ENCODE measurements at places on chromosomes 2 and 18.

DNA sequence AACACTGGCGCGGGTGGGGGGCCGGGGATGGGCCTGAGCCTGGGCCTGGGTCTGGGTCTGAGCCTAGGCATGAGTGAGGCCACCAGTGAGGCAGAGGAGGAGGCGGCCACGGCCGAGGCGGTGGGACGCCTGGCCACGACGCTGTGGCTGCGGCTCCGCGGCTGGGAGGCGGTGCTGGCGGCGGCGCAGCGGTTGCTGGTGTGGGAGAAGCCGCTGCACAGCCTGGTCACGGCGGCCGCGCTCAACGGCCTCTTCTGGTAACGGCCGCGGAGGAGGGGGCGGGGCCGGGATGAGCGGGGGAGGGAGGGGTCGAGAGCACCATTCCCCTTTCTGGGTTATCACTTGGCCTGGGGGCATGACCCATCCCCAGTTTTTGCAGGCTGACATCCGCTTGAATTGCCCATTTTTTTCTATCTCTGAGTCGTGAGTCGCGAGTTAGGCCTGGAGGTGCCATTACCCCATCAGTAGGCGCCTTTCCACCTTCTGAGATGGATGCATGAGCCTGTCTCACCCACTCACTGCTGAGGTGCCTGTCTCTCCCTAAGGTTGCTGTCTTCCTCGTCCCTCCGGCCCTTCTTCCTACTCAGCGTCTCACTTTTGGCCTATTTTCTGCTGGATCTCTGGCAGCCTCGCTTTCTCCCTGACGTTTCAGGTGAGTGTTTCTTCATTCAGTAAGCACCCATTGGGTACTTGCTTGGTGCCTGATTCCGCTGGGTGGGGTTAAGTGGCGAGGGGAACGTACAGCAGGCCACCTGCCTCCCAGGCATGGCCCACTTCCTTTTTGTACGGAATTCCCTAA, 501 bp downstream of the RETREG2 start:
- DNase-seq = no peak

DNA sequence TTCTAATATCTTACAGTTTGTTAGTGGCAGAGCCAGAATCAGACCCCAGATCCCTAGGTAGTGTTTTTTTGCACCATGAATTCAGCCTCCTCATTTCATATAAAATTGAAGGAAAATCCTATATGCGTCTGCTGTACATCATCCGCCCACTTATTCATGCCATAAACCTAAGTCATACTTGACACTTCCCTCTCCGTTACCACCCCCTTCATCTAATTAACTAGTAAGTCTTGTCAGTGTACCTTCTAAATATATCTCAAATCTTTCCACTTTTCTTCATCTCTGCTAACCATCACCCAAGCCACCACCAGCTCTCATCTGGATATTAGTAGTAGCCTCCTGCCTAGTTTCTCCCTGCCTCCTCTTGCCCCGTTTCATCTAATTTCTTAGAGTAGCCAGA, 248.7 kb upstream of the SIX3 start:
- no peak for DNase-seq

- DNase-seq = no peak
Observed at GRCh38 chr2:26513261-26513660, 35.3 kb upstream of the OTOF start.

DNA sequence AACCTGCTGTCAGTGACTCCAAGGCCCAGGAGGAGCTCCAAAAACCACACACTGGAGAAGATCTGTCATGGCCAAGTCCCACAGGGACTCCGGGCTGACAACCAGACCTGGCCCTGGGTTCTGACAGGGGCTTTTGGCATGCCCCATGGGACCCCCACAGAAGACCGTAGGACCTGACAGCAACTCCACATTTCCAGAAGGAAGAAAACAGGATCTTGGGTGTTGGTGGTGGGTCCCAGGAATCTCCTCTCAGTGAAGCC, 275.9 kb upstream of the HS6ST1 start:
- no peak for DNase-seq

DNA sequence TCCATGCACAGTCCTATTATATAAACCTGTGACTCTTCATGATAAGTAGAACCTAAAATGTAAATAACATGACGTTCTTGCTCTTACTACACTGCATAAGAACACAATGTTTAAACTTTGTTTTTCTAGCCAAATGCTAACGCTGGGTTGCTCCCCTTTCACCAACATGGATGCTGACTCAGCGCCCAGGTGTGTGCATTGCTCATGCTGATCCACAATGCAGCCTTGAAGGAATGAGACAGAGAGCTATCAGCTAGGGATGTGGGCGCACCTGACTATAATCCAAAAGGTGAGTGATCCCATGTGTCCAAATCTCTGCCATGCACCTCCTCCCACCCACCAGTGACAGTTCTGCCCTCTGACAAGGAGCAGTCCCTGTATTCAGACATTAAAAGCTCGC, 235.0 kb downstream of the IRS1 start:
- no peak for DNase-seq

GRCh38 chr18:36284671-36285295, 12.7 kb upstream of the FHOD3 start:
- peak; percentile 35 for DNase-seq

DNA sequence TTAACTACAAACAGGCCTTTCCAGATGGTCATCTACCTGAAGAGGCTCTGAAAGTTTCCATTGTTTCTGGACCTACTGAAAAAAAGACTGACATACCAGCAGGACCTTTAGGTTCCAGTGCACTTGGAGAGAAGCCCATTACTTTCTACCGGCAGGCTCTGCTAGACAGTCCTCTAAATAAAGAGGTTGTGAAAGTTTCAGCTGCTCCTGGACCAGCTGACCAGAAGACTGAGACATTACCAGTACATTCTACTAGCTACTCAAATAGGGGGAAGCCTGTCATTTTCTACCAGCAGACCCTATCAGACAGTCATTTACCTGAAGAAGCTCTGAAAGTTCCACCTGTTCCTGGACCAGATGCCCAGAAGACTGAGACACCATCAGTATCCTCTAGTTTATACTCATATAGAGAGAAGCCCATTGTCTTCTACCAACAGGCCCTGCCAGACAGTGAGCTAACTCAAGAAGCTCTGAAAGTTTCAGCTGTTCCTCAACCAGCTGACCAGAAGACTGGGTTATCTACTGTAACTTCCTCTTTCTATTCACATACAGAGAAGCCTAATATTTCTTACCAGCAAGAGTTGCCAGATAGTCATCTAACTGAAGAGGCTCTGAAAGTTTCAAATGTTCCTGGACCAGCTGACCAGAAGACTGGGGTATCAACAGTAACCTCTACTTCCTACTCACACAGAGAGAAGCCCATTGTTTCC, 65.8 kb downstream of the ALMS1 start:
- no peak for DNase-seq

DNA sequence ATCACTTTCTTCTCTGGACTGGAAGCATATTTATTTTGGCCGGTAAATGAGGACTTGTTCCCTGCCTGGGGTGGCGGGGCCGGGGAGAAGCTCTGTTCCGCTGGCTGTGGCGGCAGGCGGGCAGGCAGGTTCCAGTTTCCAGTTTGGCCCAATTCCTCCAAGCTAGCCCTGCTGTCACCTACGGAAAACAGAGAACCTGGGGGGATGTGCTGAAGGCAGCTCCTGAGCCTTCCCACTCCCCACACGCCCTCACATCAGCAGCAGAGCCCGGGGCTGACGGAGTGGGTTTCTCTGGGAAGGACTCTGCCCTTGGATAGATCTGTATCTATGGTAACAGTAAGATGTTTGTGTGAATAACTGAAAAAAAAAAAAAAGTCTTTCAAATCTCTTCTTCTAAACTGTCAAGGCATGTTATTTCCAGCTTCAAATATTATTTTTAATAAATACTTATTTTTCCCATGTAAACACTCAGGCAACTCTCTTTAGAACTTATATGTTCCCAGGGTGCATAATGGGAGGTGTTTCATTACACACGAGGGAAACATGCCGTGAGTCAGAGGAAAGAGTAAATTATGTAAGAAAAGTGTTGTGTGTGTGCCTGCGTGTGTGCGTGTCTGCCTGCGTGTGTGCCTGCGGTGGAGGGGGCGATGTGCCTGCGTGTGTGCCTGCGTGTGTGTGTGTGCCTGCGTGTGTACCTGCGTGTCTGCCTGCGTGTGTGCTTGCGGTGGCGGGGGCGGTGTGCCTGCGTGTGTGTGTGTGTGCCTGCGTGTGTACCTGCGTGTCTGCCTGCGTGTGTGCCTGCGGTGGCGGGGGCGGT, 116.1 kb upstream of the ZNF516 start:
- DNase-seq = peak; percentile 15

- DNase-seq = no peak
Observed at GRCh38 chr2:197614532-197614931, 60.9 kb downstream of the RFTN2 start.

GRCh38 chr2:26422947-26423629, 21.4 kb downstream of the DRC1 start:
- DNase-seq = no peak

DNA sequence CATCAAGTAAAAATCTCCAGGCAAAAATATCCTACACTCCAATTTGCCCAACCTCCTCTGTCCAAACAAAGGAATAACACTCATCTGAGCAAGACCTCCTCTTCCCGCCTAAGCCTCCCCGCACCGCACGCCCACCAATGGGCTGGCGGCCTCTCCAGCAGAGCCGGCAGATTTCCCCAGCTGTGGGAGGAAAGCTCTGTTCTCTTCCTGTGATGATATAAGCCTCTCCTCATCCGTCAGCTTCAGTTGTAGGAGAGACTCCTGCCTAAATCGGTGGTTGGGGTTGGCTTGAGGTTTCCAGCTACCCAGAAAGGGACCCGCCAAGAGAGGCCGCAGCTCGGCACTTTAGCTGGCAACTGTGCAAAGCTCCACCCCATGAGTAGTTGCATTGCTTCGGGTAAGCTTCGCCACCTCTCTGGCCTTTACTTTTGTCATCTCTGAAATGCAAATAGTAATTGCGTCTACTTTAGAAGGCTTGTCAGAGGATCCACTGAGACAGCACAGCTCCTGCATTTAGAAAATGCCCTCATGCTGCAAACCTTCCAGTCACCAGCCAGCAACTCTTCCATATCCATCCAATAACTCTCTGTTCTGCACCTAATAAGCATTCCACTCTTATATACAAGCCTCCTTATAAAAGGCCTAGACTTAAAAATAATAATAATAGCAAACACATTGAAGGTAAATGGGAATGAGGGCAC, 146.4 kb downstream of the MYT1L start:
- DNase-seq = no peak

GRCh38 chr18:57205641-57206040, 58.8 kb downstream of the BOD1L2 start:
- DNase-seq = no peak

DNA sequence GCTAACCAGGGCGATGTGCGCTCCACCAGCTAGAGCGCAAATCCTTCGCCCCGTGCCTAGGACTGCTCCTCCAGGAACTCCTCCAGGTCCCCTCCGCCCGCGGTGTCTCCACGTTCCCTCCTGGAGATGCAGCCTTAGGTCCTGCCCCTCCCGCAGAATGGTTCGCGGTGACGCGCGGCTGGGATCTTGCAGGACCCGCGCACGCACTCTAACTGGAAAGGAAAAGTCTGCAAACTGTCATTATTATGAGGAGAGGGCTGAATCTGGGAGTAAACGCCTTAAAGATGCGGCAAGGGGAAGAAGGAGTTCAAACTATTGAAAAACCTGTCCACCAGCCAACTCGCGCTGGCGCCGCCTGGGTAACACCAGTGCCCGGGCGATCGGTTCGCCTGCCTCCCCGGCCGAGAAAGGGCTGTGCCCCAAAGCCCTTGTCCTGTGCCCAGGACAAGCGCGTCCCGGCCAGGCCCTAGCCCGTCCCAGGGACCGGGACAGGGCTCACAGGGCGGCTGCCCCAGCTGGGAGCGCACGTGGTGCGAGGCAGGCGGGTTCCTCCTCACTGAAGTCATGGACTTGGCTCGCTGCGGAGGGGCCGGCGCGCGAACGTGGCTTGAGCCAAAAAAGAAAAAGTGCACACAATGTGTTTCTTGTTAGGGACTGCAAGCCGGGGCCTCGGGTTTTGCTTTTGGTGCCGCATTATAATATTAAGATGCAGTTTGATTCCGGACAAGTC, 5.5 kb upstream of the ID2 start:
- DNase-seq = peak; percentile 77

DNA sequence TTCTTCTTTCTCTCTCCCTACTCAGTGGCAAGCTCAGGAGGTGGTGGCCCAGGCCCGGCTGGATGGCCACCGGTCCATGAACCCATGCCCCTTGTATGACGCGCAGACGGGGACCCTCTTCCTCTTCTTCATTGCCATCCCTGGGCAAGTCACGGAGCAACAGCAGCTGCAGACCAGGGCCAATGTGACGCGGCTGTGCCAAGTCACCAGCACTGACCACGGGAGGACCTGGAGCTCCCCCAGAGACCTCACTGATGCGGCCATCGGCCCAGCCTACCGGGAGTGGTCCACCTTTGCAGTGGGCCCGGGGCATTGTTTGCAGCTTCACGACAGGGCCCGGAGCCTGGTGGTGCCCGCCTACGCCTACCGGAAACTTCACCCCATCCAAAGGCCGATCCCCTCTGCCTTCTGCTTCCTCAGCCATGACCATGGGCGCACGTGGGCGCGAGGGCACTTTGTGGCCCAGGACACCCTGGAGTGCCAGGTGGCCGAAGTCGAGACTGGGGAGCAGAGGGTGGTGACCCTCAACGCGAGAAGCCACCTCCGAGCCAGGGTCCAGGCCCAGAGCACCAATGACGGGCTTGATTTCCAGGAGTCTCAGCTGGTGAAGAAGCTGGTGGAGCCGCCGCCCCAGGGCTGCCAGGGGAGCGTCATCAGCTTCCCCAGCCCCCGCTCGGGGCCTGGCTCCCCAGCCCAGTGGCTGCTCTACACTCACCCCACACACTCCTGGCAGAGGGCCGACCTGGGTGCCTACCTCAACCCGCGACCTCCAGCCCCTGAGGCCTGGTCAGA, 1.8 kb downstream of the NEU2 start:
- no peak for DNase-seq

DNA sequence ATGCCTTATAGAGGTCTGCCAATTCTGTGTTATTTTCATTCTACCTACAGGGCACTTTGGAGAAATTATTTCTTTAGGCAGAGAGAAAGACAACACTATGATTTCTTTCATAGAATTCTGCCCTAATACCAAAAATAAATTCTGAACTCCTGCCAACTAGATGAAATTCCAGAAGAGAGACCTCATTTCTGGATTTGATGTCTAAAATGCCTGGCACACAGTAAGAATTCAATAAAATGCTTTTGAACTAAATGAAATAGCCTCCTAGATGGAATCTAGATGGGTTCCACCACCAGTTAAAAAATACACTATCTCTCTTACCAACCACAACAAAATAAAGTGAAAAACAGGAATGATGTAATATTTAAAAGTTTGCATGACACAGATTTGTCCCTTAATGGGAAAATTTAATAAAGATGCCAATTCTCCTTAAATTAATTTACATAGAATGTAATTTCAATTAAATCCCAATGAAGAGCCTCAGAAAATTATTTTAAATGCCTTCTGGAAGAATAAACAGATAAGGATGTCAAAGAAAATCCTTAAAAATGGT, 75.0 kb downstream of the OSBPL1A start:
- DNase-seq = no peak

DNA sequence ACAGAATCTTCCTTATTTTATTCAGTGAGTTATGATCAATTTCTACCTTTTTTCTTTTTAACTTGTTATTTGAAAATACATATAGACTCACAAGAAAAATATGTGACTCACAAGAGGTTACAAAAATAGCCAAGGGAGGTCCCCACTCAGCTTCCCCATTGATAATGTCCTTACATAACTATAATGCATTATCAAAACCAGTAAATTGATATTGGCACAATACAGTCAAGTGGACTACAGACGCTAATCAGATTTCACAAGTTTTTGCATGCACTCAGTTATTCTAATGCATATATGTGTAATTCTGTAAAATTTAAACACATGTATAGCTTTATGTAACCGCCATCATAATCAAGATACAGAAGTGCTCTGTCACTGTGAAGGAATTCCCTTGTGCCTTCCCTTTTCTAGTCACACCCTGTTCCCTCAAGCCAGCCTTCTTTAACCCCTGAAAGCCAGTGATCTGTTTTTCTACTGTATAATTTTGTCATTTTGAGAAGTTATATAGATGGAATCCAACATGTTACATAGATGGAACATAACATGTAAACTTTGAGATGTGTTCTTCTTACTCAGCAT, 118.4 kb downstream of the ALMS1 start:
- DNase-seq = no peak
